ENCODE measurements at places on chromosomes 3 and 15.

GRCh38 chr3:194485468-194485880 is 1.3 kb downstream of the ATP13A3 start:
- no peak for DNase-seq

GRCh38 chr3:60013241-60013640 is 963.4 kb upstream of the CFAP20DC start:
- no peak for DNase-seq

GRCh38 chr3:71786217-71786549 is 1.2 kb upstream of the PROK2 start:
- DNase-seq: no peak

GRCh38 chr3:103511891-103512290 is 1077.1 kb downstream of the ZPLD1 start:
- no peak for DNase-seq

Measured in effector memory CD4-positive, alpha-beta T cell (primary cell).